GM04504 (cell line): ENCODE measurements at places on chromosomes 16 and 17.

- no peak for DNase-seq
Measured at GRCh38 chr16:88882358-88883030, 16.0 kb upstream of the PABPN1L start.

GRCh38 chr17:49021095-49021767, 24.0 kb downstream of the IGF2BP1 start:
- DNase-seq = no peak

- DNase-seq = no peak
Measured at GRCh38 chr17:45649796-45650195, 134.3 kb upstream of the CRHR1 start.

GRCh38 chr17:58944166-58944565, 162.5 kb downstream of the TRIM37 start:
- DNase-seq = no peak

GRCh38 chr17:81091154-81091553, 56.2 kb downstream of the BAIAP2 start:
- no peak for DNase-seq
